ENCODE measurements at places on chromosomes 12 and 14. TPM values are rescaled to one million over a fixed set of nuclear protein-coding genes. Genes with fewer than 3 reads are reported as not detected.

- DNase-seq: no peak
Observed at GRCh38 chr12:92492291-92492690, 210.5 kb upstream of the PLEKHG7 start.

DNA sequence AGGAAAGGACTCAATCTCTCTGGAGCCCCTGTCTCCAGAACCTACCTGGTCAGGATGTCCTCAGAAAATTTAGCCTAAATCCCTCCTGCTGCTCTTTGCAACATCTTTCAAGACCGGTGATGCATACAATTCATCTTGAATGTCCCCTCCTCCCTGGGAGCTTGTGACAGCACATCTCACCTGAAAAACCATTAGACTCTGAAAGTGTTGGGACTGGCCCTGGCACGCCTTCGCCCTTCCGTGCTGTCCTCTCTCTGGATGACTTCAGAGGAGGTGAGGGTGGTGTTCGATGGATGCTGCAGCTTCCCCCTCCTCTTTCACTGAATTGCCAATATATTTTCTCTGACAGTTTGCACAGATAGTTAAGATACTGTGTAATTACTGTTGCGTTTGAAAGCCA lies 90.9 kb upstream of the CISTR start:
- DNase-seq: no peak

DNA sequence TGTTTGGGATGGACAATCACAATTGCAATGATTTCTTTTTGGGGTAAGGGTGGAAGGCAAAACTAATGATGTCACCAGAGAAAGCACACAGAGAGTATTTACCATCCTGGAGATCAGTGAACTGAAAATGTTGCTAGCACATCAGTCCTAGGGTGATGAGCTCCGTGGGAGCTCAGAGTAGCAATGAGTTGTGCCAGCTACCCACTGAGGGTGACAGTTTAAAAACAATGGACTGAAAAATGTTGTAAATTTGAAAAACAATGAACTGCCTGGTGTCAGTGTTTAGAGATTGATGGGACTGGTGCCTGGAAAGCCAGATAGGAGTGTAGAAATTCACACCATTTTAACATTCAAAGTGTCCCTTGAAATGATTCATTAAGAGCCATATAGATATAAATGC lies 198.5 kb downstream of the ATP23 start:
- DNase-seq: no peak

DNA sequence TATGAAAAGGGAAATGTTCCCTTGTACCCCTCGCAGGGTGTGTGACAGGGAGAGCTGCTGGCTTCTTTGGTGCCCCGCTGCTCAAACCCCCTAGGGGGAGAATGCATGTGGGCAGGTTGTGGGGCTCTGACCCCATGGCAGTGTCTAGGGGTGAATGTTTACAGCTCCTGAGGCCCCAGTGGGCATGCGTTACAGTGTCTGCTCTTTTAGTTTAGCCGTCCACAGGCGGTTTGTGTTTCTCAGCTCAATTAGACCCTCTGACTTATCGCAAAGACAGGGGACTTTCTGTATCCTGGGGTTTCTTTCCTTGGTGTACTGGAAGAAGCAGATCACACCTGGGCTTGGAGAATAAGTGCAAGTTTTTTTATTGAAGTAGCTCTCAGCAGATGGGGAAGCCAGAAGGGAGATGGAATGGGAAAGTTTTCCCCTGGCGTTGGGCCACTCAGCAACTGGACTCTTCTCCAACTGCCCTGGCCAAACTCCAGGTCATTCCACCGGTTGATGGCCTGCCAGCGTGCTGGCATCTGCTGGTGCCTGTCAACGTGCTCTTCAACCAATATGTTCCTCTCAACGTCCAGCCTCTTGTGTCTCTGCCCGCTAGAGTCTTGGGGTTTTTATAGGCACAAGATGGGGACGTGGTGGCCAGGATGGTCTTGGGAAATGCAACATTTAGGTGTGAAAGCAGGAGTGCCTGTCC lies 720.9 kb downstream of the FSCB start:
- DNase-seq: no peak

FGF23 gene
- total RNA-seq: not detected

TGM1 gene
- 4.5 TPM for total RNA-seq

Data from Calu3 (cell line).